ENCODE measurements at places on chromosomes 6 and 20. TPM values are rescaled to one million over a fixed set of nuclear protein-coding genes. Genes with fewer than 3 reads are reported as not detected.
A peak's percentile ranks its signal among the peaks of the same experiment; 100 is the strongest.

GRCh38 chr6:16947375-16948015 is 154.4 kb upstream of the STMND1 start:
- DNase-seq, result peak; percentile 28

The MCCD1 gene
- not detected for total RNA-seq

- no peak for DNase-seq
Measured at GRCh38 chr6:123415844-123416468, 220.8 kb downstream of the TRDN start.

DNA sequence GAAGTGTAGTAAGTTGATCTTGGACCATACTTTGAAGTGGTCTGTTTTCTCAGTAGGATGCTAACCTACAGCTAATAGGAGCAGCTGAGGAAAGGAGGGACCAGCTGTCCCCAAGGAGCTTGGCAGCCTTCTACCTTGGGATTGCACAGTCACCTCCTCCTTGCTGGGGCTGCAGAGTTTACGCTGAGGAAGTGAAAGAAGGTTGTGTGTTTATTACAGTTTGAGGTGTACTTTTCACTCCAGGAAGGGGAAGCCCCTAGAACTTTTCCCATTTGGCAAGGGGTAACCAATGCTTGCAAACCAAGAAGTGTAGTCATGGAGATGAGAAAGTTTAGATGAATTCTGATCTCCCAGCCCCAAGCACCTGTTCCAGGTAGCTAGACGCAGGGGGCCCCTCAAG is 58.8 kb downstream of the BMP6 start:
- no peak for DNase-seq

GRCh38 chr6:101605874-101606273 is 212.4 kb downstream of the GRIK2 start:
- no peak for DNase-seq

The GGTLC1 gene
- not detected for total RNA-seq

The NOTCH4 gene
- 4.1 TPM for total RNA-seq

The NRSN2 gene
- 10.0 TPM for total RNA-seq

GRCh38 chr6:89950879-89951391 is 56.7 kb downstream of the GJA10 start:
- no peak for DNase-seq

The HCK gene
- 5.5 TPM for total RNA-seq

GRCh38 chr6:36113703-36114102 is 16.6 kb upstream of the MAPK13 start:
- DNase-seq, result no peak

The RAD21L1 gene
- not detected for total RNA-seq

DNA sequence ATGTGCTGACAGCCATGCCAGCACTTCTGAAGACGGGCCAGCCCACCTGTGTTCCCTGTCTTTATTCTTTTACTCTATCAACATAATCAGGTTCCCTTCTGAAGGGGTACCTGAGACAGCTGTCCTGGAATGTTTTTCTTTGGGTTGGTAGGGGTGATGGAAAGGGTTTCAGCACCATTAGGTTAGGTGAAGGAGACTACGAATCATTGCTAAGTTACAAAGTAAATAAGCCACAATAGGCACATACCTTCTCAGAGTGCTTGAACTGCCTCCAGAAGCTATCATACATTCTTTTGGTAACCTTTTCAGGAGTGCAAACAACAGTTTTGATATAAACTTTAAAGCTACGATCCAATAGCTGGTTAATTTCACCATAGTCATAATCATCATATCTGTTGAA is 106.3 kb downstream of the SESN1 start:
- no peak for DNase-seq

DNA sequence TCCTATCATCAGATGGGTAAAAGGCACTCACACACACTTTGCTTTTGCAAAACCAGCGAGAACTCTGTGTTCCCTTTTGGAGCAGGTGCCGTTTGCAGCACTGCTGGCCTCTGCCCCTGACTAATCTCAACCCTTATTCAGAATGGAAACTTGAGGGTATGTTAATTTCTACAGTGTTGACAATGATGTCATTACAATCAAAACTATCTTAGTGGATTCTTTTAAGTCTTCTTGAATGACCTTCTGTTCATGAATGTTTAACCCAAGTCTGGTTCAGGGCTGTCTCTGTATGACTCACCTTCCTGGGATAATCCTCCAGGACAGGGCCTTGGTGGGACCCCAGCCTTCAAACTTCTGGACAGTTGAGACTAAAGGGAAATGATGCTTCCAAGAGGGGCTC is 197.9 kb downstream of the CDH4 start:
- DNase-seq, result no peak

The PLA2G7 gene
- 0.70 TPM for total RNA-seq

The PRDM13 gene
- not detected for total RNA-seq

- peak; percentile 40 for DNase-seq
Measured at GRCh38 chr20:48359692-48360341, 468.0 kb downstream of the PREX1 start.

The HSPA12B gene
- total RNA-seq, result 2.5 TPM

DNA sequence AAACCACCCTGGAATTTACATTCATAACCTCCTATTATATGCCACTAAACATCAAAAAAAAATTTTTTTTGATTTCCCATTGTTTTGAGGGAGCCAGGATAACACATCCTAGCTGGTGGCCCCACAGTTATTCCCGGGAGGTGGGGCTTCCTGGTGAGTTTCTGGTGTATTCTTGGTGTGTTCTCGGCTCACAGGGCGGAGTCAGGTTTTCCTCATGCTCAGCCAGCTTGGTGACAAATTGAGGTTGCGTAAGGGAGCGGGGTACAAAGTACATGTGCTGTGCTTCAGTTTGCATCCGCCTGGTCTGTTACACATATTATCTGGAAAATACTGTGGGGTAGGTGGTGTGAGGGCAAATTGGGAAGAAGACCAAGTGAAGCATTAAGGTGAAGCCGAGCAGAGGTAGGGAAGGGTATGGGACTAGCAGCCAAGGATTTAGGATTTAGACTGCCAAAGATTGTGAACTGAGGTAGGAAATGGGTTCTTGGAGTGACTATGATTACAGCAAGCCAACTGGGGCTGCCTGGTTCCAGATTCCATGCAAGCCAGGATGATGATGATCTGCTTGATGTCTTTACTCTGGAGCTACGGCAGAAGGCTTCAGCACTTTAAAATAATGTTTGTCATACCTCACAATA is 46.2 kb upstream of the EEF1A1 start:
- peak; percentile 92 for DNase-seq

The SLC22A2 gene
- not detected for total RNA-seq

GRCh38 chr20:20780127-20780824 is 67.8 kb upstream of the RALGAPA2 start:
- peak; percentile 54 for DNase-seq

GRCh38 chr6:52285177-52286068 is 881 bp upstream of the MCM3 start:
- DNase-seq, result no peak

GRCh38 chr6:157143890-157144798 is 179.2 kb downstream of the TMEM242 start:
- DNase-seq, result no peak

The GJA10 gene
- not detected for total RNA-seq

DNA sequence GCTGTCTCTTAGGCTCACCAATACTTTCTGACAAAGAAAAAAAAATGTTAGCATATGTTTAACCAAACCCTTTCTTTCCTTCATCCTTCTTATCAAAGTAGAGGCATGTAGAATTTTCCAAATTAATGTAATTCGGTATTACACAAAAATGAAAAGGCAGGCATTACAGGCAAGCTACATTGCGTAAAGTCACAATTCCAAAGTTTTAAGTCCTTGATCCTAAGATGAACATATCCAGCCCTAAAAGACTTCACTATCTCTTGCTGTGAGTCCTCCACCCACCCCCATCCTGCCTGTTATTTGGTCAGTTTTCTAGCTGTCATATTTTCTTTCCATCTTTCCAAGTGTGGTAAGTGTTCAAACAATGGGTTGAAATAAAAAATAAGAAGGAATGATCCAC is 12.1 kb upstream of the TENT5A start:
- no peak for DNase-seq

- peak; percentile 72 for DNase-seq
Measured at GRCh38 chr6:87155842-87156815, 764 bp downstream of the ZNF292 start.

DNA sequence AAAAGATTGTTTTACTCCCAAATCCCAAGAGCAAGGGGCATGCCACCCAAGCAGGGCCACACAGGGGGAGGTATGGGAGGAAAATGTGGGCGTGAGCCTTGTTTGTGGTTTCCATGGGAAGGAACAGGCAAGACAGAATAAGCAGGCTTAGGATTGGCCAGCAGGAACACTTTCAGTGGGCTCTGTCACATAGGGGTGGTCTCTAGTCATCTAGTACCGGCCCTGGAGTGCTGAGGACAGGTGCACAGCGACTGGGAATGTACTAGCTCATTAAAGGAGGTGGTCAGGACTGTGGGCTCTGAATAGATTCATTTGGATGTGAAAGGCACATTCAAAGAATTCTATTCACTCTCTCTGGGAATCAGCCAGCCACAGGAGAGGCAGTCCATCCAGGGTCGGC is 175.6 kb downstream of the TBC1D7 start:
- no peak for DNase-seq

DNA sequence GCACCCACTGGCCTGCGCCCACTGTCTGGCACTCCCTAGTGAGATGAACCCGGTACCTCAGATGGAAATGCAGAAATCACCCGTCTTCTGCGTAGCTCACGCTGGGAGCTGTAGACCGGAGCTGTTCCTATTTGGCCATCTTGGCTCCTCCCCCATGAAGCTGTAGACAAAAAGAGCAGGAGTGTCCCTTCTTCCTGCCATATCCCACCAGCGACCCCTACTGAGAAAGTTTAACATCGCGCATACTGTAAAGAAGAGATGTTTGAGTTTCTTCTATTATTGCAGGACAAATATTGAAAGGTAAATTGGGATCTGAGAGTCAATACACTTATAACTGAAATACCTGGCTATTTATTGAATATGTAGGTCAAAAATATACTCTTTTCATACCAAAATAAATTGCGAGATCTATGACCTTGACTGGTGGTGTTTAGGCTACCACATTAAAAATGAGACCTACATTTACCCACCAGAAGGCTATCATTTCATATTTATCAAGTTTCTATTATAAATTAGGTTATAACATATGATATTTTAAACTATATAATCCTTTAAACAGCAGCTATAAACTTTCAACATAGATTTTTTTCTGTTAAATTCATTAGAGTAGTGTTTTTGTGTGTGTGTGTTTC is 586.3 kb downstream of the HTR1B start:
- peak; percentile 41 for DNase-seq
